ENCODE measurements at places on chromosomes 12 and 14. TPM values are rescaled to one million over a fixed set of nuclear protein-coding genes. Genes with fewer than 3 reads are reported as not detected.

DNA sequence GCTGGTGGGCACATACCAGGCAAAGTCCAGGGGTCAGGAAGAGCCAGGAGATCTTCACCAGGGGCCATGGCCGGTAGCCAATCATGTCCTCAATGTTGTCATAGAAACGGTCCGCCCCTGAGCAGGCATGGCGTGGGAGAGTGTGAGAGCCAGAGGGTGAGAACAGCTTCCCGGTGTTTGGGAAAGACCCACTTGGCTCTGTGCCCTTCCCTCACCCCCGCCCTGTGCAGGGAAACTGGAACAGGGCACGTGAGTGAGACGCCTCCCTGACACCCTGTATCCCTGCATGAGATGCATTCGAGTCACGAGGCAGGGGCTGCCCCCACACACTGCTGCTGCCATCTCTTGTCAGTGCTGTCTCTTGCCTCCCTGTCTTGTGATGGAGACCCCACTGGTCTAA lies 20.7 kb downstream of the SLC6A12 start:
- peak; percentile 63 for DNase-seq

- DNase-seq: peak; percentile 49
Measured at GRCh38 chr12:8698132-8698851, 501 bp downstream of the RIMKLB start.

- no peak for DNase-seq
Measured at GRCh38 chr12:3634348-3634747, 118.6 kb downstream of the CRACR2A start.

DNA sequence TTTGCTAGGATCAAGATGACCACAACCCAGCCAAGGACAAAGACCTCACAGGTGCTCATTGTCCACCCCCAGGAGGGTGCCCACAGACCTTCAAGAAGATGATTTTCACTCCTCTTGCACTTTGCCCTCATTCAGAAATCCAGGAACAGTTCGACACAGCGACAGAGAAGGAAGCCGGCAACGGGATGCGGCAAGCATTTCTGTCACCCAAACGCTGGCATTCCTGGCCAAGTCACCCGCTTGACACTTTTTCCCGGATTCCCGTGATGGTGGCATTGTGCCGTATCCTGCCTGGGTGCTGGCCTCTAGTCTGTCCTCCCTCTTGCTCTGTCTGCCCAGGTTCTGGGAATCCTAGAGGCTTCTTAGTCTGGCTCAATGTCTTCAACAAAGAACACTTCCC lies 770.4 kb upstream of the ALG10B start:
- DNase-seq: no peak

- DNase-seq: no peak
Measured at GRCh38 chr14:100384819-100385813, 62.0 kb downstream of the SLC25A47 start.

DNA sequence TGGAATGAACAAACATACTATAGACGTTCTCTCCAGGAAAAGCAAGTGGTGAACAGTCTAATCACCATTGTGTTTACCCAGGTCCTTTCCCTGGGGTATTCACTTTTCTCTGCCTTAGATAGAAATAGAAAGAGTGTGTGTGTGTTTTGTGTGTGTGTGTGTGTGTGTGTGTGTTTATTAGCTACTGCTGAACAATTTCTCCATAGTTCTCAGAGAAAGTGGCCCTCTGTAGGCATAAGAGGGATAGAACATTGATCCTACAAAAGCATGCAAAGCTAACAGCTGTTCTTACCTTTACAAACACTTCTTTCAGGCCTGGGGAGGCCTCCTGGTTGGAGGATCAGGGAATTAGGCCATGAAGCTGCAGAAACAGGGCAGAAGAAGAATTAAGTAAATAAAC lies 665.7 kb upstream of the TBX3 start:
- no peak for DNase-seq

DNA sequence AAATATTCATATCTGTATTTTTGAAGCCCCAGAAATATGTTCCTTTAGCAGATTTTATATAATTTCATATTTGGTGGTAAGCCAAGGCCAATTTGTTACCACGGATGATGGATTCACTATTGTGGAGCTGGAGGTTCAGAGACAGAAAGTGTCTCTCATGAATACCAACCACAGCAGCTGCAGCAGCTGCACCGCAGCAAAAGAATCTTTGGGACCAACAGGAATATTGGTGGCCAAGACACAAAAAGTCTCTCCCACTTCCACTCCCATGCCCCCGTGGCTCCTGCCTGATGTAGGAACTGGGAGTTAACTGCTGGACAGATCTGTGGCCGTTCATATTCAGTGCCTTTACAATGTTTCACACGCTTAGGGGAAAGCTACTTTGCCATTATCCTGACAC lies 155.3 kb downstream of the ADAMTS20 start:
- no peak for DNase-seq

DNA sequence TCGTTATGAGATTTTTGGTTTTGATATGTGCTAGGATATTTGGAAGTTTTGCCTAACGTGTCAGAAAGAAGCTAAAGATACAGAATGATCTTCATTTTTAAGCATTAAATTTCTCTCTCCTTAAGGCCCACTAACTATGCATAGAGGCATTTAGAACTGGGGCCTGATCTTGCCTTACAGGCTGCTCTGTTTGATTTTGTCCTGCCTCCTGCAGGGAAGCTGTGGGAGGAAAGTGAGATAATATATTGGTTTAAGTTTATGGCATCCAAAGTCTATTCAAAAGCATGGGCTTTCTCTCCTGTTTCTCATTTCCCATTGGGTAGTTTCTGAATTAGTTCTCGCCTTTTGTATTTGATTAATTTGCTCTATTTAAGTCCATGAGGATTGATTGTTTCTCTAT lies 250.3 kb upstream of the FBXO33 start:
- no peak for DNase-seq

DNA sequence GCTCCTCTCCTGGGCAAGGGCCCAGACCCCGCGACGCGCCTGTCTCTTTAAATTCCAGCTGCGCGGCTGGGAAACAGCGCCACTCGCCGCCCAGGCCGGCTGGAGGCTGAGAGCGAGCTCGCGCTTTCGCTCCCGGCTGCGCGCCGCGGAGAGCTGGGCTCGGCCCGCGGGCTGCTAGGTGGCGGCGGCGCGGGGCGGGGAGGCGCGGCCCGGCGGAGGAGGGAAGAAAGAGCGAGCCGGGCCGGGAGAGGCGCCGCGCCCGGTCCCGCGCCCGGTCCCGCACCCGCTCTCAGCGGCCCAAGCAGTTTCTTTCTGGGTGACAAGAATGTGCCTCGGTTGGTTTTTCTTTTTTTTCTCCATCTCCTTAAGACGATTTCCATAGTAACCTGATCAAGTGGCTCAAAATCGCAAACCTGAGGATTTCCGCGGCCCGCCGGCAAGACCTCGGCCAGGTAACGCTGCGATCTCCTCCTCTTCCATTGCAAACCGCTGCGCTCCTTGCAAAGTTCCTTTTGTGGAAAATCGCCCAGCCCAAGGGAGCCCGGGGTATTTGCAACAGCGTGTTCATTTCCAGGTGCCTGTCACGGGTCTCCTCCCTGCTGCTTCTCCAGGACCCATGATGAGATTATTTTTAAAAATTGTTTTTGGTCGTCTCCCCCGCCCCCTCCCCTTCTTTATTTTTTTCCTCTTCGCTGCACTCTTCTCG lies 259.5 kb upstream of the E2F7 start:
- peak; percentile 70 for DNase-seq

- DNase-seq: peak; percentile 79
Measured at GRCh38 chr14:22556990-22557623, 31.9 kb downstream of the DAD1 start.

GRCh38 chr12:128661226-128661569 lies 162.6 kb downstream of the SLC15A4 start:
- no peak for DNase-seq

- no peak for DNase-seq
Measured at GRCh38 chr12:71567537-71567936, 96.1 kb downstream of the ZFC3H1 start.

DNA sequence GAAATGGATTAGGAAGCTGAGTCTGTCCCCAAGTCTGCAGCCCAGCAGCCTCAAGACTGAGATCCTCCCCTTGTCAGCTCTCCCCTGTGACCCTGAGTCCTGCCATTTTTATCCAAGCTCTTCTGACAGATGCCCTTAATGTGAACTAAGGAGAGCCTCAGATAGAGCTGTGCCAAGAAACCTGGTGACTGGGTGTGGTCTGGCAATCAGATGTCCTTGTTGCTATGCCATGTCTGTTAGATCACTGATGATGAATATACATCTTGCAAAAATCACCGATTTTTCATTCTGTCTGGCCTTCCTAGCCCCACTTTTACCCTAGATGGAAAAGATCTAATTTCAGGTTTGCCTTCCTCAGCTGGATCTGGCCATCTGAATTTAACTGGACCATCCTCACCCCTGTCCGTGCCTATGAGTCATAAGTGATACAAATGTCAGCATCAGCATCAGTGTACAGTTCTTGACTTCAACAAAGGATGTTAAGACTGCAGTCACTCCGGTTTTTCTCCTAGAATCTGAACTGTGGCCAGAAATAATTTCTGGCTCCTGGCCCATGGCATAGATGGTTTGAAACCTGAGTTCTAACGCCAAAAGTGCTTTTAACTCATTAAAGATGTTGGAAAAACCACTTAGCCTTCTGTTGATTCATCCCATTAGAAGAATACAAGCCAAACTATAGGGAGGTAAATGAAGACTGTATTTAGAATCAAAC lies 61.2 kb upstream of the GRIP1 start:
- no peak for DNase-seq

DNA sequence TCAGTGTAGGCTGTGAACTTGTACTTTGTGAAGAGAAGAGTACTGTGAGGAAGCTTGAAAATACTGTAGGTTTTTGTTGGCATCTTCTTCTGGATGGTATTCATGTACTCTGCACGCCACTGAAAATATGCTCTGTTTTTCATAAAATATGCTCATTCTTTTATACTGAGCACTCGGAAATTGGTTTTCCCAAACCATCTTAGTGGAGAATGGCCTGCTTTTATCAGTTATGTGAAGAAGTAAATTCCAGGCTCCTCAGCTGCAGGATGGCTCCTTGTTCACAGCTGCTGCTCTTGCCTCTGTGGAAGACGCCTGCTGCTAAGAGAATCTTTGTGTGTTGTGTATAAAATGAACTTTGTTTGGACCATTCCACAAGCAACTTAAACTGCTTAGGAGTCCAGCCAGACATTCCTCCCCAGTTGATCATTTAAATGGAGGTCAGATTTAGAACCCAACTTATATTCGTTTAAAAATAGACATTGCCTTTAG lies 443.5 kb upstream of the RGS6 start:
- no peak for DNase-seq

DNA sequence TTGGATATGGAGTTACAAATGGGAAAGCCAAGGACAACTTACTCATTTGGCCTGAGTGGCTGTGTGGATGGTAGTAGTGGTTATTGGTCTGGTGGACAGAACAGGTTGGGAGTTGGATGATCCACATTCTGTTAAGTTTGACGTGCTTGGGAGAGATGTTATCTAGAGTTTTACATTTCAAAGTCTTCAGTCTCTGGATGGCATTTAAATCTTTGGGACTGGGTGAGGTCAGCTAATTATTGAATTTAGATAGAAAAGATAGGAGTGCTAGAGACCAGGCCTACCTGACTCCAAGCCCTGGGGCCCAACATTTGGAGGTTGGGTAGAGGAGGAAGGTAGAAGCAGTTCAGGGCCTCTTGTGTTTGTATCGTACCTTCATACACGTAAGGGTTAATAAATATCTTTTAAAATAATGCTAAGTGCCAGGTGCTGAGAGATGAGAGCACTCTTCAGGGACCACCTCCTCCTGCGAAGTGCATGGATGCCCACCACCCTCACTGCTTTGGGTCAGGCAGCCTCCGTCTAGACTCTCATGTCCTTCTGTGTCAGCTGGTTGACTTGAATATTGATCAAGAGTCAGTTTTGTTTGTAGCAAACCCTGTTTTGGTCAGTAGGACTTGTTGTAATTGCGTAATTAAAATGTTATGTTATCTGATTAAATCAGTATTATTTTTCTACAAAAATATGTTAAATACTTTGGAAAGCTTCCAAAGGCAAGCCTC lies 460.4 kb upstream of the RGS6 start:
- no peak for DNase-seq

DNA sequence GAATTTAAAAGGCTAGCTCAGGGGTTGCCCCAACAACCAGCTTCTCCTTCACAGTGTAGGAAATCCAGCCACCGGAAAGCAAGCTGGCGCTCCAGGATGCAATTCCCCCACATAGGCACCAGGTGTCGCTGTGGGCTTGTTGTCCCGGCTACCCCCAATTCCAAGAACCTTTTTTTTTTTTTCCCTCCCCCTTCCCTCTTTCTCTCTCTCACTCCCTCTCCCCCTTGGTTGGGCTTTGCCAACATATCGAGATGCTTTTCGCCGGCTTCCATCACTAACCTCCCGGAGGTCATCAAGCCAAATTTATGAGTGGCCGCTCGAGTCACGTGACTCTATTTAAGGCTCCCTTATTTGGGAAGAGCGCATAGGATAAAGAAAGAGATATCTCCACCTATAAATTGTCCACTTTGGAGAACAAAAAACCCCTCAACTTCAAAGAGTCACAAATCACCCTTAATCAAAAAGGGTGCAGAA lies at the start of gene HOXC5:
TSS of gene HOXC5 (plus strand) at position 424 of the 474 bp plus-strand sequence. CDS start 73 bp downstream, outside the sequence.
- peak; percentile 82 for DNase-seq

GRCh38 chr14:51884086-51884927 lies 23.9 kb downstream of the GNG2 start:
- no peak for DNase-seq

GRCh38 chr12:41836416-41836815 lies 308.3 kb downstream of the GXYLT1 start:
- DNase-seq: no peak

GRCh38 chr12:106223485-106224354 lies 24.1 kb downstream of the CKAP4 start:
- DNase-seq: peak; percentile 79

DNA sequence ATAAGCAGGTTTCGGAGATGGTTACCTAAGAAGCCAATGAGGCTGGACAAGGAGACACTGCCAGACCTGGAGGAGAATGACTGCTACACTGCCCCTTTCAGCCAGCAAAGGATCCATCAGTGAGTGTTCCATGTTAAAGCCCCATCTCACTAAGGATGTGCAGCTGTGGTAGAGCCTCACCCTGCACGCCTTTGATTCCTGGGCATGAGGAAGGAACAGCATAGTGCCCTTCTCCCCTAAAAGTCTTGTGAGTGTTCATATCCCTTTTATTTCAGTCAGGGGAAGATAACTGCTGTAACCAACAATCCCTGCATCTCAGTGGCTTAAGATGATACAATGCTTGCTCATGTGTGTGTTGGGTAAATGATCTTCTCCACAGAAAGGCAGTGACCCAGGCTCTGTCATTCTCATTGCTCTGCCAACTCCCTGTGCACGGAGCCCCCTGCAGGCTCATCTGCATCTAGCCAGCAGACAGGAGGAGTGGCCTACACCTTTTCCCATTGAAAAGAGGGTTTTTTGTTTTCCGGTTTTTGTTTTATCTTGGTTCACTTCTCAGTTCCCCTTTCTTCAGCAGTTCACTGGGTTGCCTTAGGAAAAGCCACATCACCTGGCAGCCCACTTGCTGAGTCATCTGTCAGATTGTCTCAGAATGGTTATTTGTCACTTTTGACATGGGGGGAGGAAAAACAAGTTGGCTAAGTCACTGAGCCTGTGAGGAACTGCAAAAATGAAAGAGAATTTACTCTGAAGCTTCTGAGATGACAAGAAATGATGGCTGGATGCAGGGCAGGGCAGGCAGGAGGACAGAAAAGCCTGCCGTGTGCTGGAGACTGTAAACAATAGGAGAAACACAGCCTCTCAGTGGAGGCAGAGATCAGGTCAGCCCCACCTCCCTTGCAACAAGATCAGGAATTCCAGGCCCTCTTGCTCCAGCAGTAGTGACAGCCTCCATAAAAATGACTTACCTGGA lies 193.3 kb downstream of the ANO4 start:
- no peak for DNase-seq

GRCh38 chr14:56959869-56960268 lies 149.6 kb upstream of the OTX2 start:
- DNase-seq: no peak

The STXBP6 gene
- 37.9 TPM for total RNA-seq

The CCDC198 gene
- not detected for total RNA-seq

The COCH gene
- 48.5 TPM for total RNA-seq

The ANKRD13A gene
- total RNA-seq: 24.9 TPM

The CDCA3 gene
- total RNA-seq: 2.9 TPM

The SMIM41 gene
- total RNA-seq: not detected
